CD4-positive, alpha-beta T cell treated with Interleukin-6 at 100 ng/mL for 8 hours (primary cell): ENCODE measurements at places on chromosomes 16 and 17.

DNA sequence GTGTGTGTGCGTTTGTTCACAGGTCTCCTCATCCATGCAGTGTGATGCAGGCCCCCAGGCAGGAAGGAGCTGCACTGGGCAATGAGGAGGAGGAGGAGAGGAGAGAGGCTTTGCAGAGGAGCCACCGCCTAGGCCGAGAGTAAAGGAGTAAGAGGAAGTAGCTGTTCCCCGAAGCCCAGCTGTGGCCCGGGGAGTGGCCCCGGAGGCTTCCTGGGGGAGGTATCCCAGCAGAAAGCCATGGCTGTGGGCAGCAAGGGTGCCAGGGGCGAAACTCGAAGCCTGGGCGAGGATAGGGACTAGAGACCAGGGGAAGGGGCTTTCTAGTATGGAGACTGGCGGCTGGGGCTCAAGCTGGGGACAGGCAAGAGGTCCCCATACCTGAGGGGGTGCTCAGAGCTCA is 12.2 kb downstream of the C16orf95 start:
- DNase-seq = no peak

DNA sequence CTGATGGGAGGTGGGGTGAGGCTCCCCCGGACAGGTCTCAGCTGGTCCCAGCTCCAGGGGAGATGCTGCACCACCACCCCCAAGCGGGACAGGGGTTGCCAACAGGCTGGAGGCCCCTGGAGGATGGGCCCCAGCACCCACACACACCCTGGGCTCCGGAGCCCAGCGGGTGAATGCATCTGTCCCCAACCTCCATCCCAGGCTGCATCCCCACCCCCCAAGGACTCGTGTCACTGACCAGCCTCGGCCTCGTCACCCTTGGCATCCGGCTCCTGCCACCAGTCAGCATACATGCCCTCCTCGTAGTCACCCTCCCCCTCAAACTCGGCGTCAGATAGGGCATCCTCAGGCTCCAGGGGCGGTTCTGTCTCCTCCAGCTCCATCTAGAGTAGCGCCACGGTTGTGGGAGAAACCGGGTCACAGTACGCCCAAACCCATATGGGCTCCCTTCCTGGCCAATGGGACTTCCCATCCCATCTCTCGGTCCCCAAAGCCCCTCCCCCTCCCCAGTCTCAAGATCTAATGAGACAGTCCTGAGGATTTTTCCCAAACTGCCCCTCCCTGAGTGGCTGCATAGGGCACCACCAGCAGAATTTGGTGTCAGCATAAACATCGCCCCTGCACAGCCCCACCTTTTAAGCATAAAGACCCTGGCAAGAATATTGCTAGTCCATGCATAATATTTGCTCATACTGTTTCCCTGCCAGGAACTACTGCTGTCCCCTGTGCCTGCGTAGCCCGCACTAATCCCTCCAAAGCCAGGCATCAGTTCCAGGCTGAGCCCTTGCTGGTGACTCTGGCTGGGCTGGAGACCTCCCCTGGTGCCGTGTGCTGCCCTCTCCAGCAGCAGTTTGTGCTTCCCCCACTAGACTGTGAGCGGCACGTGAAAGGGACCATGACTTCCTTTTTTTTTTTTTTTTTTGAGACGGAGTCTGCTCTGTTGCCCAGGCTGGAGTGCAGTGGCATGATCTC is 8.4 kb downstream of the P3H4 start:
- DNase-seq = no peak

DNA sequence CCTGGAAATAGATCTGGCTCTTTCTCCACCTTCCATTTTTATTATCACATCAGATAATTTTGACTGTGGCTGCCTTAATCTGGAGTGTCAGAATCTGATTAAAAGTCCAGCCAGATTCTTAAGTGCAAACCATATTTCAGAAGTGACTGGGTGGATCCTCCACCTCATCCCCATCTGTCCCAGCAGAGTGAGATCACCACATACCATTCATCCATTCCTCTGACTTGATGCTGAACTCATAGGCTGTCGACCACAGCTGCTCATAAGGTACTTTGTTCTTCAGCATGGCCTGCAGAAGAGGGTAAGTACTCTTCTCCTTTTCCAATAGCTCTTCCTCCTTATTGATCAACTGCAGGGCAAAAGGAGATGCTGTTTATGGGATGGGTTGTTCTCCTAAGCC is 53.5 kb downstream of the DNAH3 start:
- no peak for DNase-seq

DNA sequence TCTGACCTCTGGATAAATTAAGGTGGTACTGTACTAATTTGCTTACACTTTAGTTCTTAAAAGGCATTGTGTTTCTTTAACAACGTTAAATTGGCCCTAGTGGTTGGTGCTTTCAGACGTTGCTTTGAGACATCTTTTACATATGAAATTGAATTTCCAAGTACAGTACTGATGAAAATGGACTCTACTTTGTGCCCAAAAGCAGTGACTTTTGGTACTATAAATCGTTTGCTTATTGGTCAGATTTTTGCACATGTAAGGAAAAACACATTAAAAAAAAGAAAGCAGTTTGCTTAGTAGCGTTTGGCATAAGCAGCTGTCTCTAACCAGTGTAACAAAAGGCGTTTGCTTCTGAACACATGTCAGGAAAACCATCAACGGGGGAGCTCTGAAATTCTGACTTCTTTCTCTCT is 139.6 kb downstream of the CDK5R1 start:
- DNase-seq = no peak

DNA sequence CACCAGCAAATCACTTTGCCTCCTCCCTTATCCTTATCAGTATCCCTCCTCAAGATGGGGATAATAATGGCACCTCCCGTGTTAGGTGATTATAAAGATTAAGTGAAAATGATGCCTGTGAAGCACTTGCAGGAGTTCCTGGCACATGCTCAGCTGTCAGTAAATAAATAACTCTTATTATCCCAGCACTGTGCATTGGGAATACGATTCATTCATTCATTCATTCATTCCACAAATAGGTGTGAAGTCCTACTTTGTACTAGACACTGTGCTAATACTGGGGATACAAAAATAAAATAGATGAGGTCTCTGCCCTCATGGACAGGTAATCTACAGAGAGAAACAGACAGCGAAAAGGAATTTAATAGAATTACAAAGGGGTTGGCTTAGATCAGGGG is 2.0 kb downstream of the XYLT2 start:
- no peak for DNase-seq

DNA sequence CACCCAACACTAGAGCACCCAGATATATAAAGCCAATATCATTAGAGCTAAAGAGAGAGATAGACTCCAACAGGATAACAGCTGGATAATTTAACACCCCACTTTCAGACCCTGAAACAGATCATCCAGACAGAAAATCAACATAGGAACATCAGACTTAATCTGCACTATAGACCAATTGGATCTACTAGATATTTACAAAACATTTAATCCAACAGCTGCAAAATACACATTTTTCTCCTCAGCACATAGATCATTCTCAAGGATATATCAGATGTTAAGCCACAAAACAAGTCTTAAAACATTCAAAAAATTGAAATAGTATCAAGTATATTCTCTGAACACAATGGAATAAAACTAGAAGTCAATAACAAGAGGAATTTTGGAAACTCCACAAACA is 4.1 kb upstream of the CCL13 start:
- no peak for DNase-seq

GRCh38 chr17:3957735-3958599 is 6.3 kb downstream of the ATP2A3 start:
- DNase-seq = no peak

- DNase-seq = no peak
Observed at GRCh38 chr16:88608076-88608475, 30.3 kb upstream of the IL17C start.

GRCh38 chr16:55666012-55666411 is 10.2 kb downstream of the SLC6A2 start:
- no peak for DNase-seq

GRCh38 chr17:7403727-7403976 is 245 bp downstream of the TMEM256 start:
- no peak for DNase-seq

DNA sequence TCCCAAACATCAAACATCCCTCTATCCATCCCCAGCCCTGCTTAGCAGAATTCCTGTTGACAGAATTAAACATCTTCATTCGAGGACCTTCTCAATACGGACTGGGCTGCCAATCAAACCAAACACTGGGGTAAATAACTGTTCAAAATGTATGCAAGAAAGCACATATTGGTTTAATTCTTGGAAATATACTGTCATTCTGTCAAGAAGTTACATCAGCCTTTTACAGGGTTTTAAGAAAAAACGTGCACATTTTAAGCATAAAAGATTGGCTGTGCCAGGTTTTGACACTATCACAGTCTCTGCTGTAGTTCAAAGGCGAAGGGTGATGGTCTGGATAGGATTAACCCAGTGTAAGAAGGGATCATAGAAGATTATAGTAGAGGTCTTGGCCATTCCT is 25.1 kb upstream of the CCNF start:
- no peak for DNase-seq

DNA sequence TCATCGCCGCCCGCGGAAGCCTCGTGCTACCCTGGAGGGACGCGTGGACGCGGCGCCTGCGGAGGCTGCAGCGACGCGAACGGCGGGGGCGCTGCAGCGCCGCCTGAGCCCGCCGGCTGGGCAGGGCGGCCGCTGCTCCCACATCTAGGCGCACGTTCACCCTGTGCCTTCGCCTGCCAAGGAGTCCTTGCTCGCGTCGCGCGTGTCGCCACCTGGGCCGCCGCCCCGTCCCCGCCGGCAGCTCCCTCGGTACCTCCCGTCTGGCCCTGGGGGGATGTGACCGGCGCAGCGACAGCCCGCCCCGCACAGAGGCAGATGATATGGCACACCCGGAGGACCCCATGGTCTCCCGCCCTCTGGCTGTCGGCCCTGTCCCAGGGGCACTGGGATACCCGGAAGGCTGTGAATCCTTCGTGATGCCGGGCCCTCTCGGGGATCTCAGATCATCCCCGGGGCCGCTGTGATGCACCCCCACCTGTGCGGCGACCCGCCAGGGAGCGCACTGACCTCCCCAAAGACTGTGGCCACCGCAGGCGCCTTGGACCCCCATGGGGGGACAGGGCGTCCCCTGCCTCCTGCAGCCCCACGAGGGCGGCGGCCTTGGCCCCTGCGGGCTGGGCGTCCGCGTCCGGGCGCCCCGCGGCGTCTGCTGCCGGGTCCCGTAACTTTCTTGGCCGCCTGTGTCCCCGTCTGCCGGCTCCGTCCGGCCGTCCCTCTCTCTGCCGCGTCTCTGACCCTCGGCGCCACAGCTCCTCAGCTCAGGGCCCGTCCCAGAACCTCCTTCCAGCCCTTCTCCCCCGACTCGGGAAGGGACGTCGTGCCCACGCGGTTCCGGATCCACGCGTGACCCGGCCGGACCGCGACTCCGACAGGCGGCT is 689 bp upstream of the TBC1D24 start:
- peak; percentile 51 for DNase-seq

DNA sequence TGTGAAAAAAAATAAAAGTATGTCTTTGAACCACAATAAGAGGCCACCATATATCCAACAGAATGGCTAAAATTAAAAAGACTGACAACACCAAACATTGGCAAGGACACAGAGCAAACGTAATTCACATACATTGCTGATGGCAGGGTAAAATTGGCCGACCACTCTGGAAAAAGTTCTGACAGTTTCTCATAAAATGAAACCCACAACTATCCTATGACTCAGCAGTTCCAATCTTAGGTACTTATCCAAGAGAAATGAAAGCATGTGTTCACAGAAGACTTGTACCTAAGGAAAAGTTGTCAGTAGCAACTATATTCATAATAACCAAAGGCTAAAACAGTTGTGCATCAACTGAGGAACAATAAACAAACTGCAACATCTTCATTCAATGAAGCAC is 357.3 kb upstream of the XYLT1 start:
- DNase-seq = no peak

GRCh38 chr17:9230346-9230745 is 209.0 kb downstream of the NTN1 start:
- DNase-seq = no peak

- DNase-seq = no peak
Observed at GRCh38 chr17:8332688-8333087, 7.0 kb upstream of the ODF4 start.

DNA sequence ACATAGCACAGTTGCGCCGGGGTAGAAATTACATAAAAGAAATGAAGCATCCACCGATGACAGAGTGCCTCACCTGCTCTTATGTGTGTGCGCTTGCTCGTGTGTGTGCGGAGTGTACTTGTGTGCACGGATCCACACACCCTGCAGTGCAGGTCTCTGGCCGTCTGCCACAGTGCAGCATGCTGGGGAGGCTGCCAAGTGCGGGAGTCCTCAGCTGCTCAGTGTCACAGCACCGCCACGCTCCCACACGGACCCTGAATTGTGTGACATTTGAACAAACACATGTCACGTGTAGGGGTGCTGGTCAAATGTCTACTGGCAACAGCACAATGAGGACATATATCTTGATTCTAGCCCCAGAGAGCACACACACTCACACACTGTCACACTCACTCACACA is 243.0 kb upstream of the MYOCD start:
- no peak for DNase-seq

DNA sequence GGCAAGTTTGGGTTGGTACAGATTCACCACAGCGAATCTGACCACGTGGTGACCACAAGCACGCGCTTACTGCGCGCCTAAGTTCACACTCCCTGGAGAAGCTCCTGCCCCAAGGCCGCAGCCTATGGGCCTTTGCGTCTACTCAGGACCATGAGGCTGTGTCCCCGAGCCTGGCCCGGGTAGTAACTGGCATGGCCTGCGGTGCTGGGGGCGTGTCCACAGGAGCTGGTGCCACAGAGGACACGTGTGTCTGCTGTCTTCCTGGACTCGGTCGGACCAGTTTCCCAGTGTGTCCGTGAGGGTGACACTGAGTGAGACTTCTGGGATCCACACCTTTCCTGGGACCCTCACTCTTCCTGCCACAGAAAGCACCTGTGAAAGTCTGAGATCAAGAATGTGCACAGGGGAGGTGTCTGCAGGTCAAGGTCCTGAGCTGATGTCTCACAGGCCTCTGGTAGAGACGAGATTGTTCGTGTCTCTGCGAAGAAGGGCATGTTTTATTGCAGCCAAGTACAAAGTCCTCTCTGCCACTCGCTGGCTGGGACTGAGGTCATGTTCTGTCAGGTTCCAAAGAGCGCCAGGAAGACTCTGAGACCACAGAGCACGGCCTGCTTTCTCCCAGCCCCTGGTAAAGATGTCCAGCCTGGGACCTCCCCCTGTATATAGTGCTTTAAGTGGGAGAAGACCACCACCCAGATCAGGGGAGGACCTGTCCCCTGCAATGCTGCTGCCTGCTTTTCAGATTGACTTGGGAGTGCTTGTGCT is 25.2 kb upstream of the CAPN15 start:
- DNase-seq = no peak

DNA sequence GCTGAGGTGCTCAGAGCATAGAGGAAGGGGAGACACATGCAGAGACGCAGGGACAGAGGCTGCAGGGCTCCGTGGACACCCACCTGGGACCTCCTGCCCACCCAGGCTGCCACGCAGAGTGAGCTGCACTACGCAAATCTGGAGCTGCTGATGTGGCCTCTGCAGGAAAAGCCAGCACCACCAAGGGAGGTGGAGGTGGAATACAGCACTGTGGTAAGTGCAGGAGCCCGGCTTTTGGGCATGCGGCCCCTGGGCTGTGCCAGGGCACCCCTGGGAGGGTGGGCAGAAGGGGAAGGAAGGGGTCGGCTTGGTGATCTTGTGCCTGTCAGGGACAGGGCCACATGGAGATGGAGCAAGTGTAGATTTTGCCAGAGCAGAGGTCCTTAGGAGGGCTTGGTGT is 15.2 kb downstream of the CD300A start:
- DNase-seq = no peak
